Esophagus muscularis mucosa (tissue), 4 donors: ENCODE measurements at places on chromosomes 4 and X. TPM values are rescaled to one million over a fixed set of nuclear protein-coding genes. Genes with fewer than 3 reads are reported as not detected.

The GPR143 gene
- not detected for total RNA-seq

The ASMT gene
- not detected for total RNA-seq

The CABS1 gene
- total RNA-seq, result not detected

The GPR119 gene
- total RNA-seq, result not detected

DNA sequence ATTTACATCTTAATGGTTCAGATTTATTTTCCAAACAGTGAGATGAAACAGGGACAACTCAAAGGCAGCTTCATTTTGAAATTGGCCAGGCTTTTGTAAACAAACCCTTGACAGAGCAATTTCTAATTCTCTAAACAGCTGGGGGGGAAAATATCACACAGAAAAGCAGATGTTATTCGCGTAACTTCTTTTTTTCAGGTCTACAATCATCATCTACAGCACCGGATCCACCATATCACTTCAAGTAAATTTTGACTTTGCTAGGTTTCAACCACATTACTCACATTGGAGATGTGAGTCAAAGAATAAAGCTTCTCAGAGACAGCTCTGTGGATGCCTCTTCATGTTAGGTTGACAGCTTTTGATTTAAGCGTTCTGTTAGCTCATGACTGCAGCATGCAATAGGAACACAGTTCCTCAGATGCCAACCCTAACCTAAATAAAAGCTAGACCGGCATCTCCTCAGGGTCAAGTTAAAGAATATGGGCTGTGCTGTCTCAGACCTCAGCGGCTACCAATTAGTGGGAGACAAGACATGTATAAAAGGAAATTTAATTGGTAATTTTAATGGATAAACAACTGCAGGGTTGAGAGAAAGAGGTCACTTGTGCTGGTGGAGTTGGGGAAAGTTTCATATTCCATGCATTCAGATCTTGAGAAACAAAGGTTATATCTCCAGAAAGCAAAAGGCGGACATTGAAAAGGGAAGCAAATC lies 26.8 kb downstream of the AMELX start:
- no peaks in the 10 kb centered on the region for H3K27me3 ChIP-seq
- H3K27ac ChIP-seq, result no peak overlapping the region
- no peaks in the 10 kb centered on the region for H3K36me3 ChIP-seq
- peaks cover 8% of the 10 kb centered on the region for H3K4me1 ChIP-seq
- DNase-seq, result no peak
